ENCODE measurements at places on chromosomes 5 and 9.

DNA sequence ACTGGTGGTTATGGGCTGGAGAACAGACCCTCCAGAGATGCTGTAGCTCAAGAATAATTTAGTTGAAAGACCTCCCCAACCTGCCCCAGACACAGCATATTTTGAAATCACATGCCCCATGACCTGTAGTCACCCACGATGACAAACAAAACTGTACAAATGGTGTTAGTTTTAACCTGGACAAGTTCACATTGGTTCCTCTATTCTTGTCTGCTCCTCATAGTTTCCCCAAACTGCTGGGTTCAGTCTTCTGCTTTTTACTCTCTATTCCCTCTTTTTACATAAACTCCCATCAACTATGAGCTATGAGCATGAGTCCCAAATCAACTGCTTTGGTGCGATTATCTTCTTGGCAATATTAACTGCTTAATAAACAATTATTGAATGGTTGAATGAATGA, 365.3 kb upstream of the CLINT1 start:
- DNase-seq = no peak

DNA sequence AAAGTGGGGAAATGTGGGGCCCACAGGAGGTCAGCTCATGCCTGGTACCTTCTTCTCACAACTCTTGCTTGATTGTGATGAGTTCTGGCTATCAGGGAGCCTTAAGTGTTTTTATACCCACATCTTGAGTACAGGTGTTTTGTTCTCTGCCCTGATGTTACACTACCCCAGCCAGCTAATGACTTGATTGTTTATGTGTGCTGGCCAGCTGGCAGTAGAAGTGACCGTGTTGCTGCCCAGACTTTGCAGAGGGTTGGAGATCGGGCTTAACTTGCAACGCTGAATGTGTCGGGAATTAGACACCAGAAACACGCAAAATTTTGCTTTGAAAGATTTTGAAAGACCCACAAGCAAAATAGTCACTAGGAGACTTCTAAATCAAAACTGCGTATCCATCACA, 16.9 kb upstream of the ZDHHC11B start:
- no peak for DNase-seq

GRCh38 chr9:131739959-131740648, at the start of gene RAPGEF1:
RAPGEF1 (minus strand) TSS chr9:131740076; CDS start chr9:131739830, 246 bp downstream.
- no peak for DNase-seq

DNA sequence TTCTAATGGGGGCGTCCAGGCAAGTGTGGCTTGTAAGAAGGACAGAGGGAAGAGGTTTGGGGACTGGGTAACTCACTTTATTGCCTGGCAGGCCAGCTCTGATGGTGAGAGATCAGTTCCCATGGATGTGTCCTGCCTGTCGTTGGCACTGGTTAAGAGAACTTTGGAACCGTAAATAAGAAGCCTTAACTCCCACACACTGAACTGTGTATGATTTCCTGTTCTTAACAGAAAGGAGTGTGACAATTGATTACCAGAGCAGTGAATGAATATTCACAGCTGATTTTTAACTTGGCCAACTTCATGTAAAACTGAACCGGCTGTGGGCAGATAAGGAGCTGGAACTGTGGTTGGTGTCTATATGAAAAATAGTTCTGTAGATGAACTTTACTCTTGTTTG, 63.2 kb downstream of the MEGF10 start:
- DNase-seq = no peak

DNA sequence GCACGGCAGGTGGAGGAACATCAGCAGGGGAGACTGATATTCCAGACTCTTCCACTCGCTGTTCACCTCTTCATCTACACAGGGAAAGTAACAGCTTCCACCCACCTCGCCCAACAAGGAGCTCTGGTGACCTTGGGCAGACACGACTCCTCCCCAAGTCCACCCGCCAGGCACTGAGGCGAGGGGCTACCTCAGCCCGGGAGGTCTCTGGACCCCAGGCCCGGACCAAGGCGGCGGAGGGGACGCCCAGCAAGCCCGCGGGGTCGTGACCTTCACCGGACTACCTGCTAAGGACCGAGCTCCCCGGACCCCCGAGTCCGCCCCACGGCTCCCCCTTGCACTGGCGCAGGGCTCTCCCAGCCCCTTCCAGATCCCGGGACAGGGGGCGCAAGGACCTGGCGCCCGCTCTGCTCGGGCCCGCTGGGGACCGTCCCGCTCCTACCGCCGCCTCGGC, 70.2 kb upstream of the LPCAT1 start:
- DNase-seq = peak; percentile 14

DNA sequence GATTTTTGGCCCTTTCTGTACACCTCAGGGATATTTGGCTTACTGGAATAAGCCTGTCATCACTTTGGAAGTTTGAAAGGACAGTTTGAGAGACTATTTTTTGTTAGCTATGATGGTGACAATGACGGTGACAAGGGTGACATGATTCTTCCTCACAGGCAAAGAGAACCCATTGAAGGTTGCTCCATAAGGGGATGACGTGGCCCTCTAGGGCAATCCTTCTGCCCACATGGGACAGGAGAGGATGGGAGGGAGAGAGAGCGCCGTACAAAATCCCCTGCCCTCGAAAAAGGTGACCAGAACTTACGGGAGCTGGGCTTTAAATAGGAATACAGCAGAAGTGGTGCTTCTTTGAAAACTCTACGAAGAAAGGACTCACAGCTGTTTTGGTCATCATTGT, 22.6 kb downstream of the HRH2 start:
- no peak for DNase-seq

- DNase-seq = no peak
Measured at GRCh38 chr9:91746904-91747303, 203.1 kb downstream of the ROR2 start.

- no peak for DNase-seq
Measured at GRCh38 chr5:15367489-15367888, 132.5 kb upstream of the FBXL7 start.

All from SHP77 treated with DMSO at 0.1 percent for 48 hours (cell line).